MG63 (cell line): ENCODE measurements at places on chromosomes 13 and 19.
A peak's percentile ranks its signal among the peaks of the same experiment; 100 is the strongest.

DNA sequence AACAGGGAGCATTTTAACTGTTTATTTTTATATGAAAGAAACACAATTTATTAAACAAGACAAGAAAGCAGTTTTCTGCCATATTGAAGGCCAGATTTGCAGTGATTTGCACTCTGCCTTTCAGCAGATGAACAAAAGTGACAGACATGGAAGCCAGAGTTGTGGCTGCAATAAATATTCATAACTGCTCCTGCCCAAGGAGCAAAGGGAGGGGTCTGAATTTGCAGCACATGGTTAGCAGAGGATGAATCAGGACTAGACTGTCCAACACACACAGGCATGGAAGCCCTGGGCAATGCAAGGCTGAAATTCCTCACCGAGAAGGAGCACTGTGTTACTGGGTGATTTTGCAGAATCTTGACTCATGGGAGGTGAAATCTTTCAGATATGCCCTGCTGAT is 418.2 kb downstream of the DCT start:
- DNase-seq: peak; percentile 56

GRCh38 chr13:35966024-35966423 is 165.2 kb downstream of the DCLK1 start:
- DNase-seq: no peak

- DNase-seq: no peak
Observed at GRCh38 chr13:70178346-70178745, 70.1 kb upstream of the KLHL1 start.

- DNase-seq: no peak
Observed at GRCh38 chr19:46815833-46816627, 27.6 kb upstream of the SLC1A5 start.

DNA sequence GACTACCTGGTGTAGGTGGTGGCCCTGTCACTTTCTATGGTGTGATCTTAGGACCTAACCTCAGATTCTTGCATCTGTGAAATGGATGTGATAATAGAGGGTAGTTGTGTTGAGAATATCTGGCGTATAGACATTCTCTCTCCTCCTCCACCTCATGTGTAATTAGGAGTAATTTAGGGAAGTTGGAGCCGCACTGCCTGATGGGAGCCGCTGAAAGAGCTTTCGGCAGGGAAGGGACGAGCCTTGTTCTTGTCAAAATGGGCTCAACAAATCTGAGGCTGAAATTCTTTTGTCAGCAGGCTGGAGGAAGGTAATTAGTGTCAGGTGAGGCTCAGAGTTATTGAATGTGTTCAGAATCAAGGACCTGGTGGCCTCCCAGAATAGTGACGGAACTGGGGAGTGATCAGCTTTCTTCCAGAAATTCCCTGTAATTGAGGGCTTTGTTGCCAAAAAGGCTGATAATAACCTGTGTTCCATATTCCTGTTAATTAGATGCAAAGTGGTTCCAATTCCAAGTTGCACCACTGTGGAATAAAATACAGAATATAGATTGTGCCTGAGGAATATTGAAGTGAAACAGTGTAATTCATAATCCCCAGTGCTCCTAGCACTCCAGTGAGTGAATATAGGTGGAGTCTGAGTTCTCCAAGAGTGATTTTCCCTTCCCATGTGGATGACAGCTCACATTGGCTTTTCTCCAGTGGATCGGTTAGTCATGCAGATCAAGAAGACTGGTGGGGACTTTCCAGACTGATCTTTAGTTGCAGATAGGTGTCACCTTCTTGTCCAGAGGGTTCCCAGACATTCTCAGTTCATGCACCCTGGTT is 47.5 kb downstream of the SPATA13 start:
- peak; percentile 69 for DNase-seq

DNA sequence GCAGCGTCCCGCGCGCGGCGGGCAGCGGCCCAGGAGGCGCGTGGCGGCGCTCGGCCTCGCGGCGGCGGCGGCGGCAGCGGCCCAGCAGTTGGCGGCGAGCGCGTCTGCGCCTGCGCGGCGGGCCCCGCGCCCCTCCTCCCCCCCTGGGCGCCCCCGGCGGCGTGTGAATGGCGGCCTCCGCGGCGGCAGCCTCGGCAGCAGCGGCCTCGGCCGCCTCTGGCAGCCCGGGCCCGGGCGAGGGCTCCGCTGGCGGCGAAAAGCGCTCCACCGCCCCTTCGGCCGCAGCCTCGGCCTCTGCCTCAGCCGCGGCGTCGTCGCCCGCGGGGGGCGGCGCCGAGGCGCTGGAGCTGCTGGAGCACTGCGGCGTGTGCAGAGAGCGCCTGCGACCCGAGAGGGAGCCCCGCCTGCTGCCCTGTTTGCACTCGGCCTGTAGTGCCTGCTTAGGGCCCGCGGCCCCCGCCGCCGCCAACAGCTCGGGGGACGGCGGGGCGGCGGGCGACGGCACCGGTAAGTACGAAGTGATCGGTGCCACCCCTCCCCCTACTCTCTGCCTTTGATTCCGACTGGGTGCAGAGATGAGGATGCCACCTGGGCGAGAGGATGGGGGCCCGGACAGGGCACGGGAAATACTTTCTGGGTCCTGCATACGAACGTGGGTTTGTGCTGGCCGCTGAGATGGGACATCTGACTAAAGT is 874 bp downstream of the TRIM28 start:
- no peak for DNase-seq

- DNase-seq: no peak
Observed at GRCh38 chr19:3612901-3613741, 6.4 kb upstream of the TBXA2R start.

- peak; percentile 38 for DNase-seq
Observed at GRCh38 chr19:15551293-15552004, 43.1 kb downstream of the CYP4F22 start.

DNA sequence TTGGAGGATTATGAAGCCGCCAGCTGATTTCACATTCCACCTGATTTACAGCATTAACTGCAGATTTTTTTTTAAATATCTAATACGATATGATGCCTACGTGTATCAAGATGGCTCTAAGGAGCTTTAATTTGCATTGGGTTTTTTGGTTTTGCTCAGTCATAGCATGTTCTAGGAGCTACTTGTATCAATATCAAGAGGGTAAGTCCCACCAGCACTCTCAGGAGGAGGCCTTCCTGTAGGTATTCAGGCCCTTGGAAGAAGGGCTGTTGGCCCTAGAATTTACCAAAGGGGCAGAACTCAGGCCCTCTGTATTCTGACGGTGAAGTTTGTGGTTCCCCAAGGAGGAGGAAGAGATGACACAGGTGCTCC is 97.2 kb upstream of the IPO5 start:
- DNase-seq: no peak

DNA sequence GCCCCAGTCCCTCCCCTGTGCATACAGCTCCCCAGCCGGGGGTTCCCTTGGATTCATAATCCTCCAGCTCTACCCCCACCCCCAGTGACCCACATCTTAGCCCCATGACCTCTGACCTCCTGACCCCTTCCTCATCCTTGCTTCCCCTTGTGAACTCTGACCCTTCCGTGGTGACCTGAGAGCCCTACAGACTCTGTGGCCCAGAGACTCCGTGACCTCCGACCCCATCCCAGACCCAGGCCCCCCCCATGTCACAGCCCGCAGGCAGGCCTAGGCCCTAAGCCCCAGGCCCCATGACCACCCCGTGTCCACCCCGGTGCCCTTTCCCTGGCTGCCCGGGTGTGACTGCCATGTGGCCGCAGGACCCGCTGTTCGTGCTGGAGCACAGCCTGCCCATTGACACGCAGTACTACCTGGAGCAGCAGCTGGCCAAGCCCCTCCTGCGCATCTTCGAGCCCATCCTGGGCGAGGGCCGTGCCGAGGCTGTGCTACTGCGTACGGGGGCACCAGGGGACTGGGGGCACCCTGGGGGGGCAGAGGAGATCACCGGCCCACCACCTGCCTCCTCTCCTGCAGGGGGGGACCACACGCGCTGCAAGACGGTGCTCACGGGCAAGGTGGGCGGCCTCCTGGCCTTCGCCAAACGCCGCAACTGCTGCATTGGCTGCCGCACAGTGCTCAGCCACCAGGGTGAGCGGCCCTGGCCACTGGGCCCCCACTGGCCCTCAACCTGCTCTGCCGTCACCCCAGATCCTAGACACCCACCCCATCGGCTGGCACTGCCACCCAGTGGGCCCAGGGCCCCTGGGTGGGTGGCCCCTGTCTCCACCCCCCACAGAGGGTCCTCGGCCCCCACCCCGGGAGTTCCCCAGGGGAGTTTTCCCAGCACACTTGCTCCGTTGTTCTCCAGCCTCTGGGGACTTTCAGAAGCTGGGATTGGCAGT is 2.4 kb upstream of the SPIB start:
- no peak for DNase-seq

GRCh38 chr13:108919036-108919907 is 289.9 kb downstream of the MYO16 start:
- DNase-seq: no peak

- no peak for DNase-seq
Observed at GRCh38 chr13:40682449-40683240, 16.2 kb upstream of the FOXO1 start.

DNA sequence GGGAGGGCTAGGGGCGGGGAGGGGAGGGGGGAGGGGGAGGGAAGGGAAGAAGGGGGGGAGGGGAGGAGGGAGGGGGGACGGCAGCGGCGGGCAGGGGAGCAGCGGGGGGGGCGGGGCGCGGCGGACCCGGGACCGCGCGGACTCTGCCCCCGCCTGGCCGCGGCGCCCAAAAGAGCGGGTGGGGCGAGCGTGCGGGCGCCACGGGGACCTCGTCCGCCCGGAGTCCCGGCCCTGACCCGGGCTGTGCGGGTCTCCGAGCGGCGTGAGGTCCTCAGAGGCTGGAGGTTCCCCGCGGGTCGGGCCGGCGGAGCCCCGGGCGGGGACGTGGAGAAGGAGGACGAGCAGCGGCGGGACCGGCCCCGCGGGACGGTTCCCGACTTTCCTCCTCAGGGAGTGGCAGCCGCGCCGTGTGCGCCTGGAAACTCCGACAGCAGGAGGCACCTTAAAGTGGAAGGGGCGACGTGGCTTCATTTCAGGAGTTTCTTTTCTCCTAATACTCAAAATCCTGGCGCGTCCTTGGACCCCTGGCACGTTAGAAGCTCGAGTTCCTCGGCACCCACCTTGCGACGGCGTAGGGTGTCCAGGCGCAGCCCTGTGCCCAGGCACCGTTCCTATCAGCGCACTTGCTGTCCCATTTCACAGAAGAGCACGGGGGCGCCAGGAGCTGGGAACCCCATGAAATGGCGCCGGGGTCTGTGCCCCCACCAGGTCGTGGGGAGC is 518 bp upstream of the PLPP2 start:
- no peak for DNase-seq

- DNase-seq: no peak
Observed at GRCh38 chr19:52648336-52649016, 10.3 kb upstream of the ZNF83 start.

DNA sequence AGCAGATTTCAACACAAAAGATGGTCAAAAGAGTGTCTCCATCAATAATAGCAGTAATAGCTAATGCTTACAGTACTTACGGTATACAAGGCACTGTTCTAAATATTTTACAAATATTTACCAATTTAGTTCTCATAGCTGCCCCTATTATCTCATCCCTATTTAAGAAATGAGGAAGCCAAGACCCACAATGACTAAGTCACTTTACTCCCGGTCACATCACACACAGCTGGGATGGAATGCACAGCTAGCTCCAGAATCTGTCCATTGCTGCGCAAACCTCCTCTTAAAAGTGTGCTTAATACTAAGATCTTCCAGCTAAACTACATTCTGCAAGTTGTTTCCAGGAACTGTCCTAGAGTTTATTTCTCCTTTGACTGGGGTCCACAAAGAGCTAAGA is 63.4 kb downstream of the RAP2A start:
- DNase-seq: peak; percentile 27

GRCh38 chr19:46429999-46430398 is 1.3 kb upstream of the PNMA8C start:
- no peak for DNase-seq
